ENCODE measurements at places on chromosomes 7 and 10.

DNA sequence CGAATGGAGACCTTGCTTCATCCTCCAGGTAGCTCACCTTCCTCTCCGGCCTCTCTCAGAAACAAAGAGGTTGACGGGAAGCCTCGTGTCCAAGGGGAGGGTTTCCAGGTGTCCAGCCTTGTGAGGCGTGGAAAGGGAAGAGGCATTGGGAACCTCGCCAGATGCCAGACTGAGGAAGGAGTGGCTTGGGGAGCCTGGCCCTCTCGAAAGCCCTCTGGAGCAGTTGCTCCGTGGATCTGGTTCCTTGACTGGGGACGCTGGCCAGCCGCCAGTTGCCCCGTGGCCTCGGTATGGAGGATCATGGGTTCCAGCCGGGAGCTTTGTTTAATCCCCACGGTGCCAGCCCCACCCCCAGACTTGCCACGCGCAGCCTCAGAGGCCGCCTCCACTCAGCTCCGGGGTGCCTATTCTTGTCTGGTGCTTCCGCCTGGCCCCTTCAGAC, 30.3 kb upstream of the SUN1 start:
- no peak for DNase-seq

DNA sequence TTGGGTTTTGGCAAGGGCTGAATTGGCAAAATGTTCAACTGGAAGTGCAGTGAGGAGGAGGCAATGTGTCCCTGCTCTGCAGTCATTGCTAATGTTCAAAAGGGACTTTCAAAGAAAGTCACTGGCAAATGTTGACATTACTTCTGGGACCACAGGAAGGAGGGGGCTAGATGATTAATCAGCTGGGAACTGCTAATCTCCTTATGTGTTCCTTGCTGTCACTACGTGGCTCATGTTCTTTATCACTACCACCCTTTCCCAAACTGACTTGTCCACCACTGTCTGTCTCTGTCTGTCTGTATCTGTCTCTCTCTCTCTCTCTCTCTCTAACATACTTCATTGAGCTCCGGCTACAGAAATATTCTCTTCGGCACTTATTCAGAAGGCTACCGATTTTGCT, 86.9 kb upstream of the MTPN start:
- no peak for DNase-seq

DNA sequence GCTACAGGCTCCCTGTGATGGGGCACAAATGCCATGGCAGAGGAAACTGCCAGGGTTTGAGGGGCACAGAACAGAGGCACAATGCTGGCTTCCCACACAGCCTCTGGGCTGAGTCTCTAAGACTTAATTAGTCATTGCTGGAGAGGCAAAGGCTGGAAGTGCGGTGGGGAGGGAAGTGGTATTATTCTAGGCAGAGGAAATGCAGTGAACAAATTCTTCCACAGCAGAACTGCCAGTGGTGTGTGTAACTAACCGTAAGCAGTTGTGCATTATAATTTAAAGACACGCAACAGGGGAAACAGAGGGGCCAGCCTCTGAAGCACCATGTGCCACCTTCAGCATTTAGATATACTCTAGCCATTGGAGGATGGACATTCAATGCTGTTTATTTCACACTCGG, 12.8 kb downstream of the ICA1 start:
- no peak for DNase-seq

GRCh38 chr10:31678139-31678536, 250.5 kb downstream of the ARHGAP12 start:
- no peak for DNase-seq

DNA sequence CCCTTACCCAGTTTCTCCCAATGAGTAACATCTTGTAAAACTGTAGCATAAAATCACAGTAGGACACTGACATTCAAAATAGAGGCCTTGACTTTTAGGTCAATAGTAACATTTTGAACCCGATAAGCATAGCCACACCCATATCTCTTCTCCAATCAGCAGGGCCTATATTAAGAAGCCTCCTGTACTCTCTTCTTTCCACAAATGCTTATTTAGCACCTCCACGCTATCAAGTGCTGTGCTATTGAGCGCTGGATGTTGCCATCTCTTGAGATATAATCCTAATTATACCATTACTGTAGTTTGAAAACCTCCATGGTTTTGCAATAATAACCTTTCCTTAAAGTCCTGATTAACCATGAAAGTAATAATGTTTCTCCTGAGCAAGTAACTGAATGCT, 40.1 kb upstream of the CBLL1 start:
- no peak for DNase-seq

DNA sequence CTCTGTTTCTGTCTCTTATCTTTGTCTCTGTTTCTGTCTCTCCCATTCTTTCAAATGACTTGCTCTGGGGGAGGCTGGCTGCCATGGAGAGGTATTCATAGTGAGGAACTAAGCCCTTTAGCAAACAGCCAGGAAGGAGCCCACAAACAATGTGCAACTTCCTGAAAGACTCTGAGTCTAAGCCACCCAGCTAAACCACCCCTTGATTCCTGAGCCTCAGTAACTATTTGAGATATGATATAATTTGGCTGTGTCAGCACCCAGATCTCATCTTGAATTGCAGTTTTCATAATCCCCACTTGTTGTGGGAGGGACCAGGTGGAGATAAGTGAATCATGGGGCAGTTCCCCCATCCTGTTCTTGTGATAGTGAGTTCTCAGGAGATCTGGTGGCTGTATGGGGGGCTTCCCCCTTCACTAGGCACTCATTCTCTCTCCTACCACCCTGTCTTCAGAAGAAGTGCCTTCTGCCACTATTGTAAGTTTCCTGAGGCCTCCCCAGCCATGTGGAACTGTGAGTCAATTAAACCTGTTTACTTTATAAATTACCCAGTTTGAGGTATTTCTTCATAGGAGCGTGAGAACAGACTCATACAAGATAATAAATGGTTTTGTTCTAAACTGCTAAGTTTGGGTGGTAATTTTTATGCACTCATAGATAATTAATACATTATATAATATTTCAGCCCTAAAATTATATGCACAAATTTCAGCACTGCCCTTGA, 121.2 kb upstream of the FOXP2 start:
- DNase-seq: no peak

DNA sequence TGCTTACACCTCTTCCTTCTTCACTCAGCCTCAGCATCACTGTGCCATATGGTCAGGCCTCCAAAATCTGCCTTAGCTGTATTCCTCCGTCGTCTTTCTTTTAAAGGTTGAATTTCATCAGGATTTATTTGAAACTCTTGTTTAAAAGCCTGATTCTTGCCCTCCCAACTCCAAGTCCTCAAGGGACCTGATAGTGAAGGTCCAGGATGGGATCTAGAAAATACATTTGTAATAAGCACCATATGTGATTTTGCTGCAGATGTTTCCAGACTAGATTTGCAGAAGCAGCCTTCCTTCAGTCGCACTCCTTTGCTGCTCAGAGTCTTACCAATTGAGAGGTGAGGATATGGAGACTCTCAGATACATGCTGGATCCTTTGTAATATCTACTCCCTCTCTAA, 101.0 kb upstream of the ANKRD1 start:
- DNase-seq: no peak
